Thoracic aorta (tissue), 2 donors: ENCODE measurements at places on chromosomes 3 and 15. TPM values are rescaled to one million over a fixed set of nuclear protein-coding genes. Genes with fewer than 3 reads are reported as not detected.

- H3K27me3 ChIP-seq, result no peaks in the 10 kb centered on the region
- H3K4me1 ChIP-seq, result no peaks in the 10 kb centered on the region
- DNase-seq, result no peak
- no peak overlapping the region for H3K27ac ChIP-seq
Measured at GRCh38 chr3:57331078-57331610, 38.7 kb upstream of the ASB14 start.

DNA sequence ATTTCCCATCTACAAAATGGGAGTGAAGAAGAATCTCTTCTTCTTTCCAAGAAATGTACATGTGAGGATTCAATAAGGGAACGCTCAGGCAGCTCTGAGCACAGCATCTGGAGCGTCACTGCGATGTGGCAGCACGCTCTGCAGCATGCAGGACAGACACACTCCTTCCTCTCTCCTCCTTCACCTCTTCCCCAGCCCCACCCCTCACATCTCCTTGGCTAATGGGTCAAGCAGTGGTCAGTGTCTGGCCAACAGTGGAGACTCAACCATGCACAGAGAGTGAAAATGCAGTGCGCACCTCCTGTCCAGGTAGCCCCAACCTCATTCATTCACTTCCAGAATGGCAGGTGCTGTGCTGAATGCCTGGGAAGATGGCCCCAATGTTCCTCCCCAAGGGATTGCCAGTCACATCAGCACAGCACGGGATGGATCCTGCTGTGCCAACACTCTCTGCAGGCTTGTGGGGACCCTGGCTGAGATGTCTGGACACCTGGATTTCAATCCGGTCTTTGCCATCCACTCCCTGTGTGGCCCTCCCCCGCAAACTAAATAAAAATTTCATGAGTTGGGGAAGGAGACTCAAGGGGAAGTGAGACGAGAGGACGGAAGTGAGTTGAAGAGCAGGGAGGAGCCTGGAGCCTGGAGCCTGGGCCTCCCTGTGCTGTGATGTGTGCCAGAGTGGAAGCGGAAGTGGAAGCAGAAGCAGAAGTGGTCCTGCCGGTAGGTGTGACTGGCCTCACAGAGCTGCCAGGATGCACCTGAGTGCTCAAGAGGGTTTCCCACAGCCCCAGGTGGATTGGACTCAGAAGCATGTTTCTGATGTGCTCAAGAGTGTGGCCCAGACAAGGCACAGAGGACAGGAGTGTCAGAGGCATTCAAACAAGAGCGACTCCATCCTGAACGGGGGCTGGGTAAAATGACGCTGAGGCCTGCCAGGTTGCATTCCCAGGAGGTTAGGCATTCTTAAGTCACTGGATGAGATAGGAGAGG lies 163.9 kb downstream of the SMAD6 start:
- no peaks in the 10 kb centered on the region for H3K4me1 ChIP-seq
- no peak for DNase-seq
- H3K27me3 ChIP-seq, result no peaks in the 10 kb centered on the region
- H3K4me3 ChIP-seq, result no peak overlapping the region
- H3K27ac ChIP-seq, result no peak overlapping the region
- no peaks in the 10 kb centered on the region for H3K36me3 ChIP-seq

- no peak overlapping the region for H3K4me3 ChIP-seq
- no peak for DNase-seq
- no peaks in the 10 kb centered on the region for H3K36me3 ChIP-seq
- no peak overlapping the region for H3K27ac ChIP-seq
- H3K4me1 ChIP-seq, result peaks cover 69% of the 10 kb centered on the region
Measured at GRCh38 chr15:57152133-57152532, 224.2 kb upstream of the CGNL1 start.

DNA sequence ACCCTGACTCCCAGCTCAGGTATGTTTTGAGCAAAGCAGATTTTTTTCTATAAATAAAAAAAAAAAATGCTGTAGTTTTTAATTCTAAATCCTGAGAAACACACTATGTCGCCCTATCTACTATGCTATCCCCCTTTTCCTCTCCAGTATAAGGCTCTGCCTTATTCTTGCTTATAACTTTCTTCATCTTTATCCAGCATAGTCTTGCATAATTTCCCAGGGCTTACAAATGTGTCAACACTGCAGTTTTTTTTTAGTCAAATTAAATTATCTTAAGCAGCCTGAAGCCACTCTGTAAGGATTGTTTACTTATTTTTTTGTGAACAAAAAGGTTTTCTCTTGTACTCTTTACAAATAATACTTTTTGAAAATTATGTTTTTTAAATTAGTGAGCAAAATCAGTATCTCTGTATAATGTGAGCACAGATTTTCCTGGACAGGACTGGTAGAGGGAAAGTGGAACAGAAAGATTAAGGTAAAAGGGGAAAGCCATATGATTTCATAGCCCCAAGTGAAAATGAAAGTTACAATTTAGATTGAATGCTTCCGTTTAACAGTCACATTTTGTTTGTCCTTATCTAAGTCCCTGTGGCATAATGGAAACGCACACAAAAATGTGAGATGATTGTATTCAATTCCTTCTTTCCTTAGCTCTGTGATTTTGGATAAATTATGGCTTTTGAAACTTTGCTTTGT lies 5.6 kb upstream of the PYDC2 start:
- no peak overlapping the region for H3K27ac ChIP-seq
- no peaks in the 10 kb centered on the region for H3K4me1 ChIP-seq
- H3K4me3 ChIP-seq, result no peak overlapping the region
- no peak for DNase-seq

GRCh38 chr15:100893261-100893963 lies 13.8 kb downstream of the ALDH1A3 start:
- H3K27me3 ChIP-seq, result no peaks in the 10 kb centered on the region
- H3K4me1 ChIP-seq, result peaks cover 33% of the 10 kb centered on the region
- DNase-seq, result no peak
- no peak overlapping the region for H3K4me3 ChIP-seq
- H3K27ac ChIP-seq, result no peak overlapping the region
- no peaks in the 10 kb centered on the region for H3K36me3 ChIP-seq

DNA sequence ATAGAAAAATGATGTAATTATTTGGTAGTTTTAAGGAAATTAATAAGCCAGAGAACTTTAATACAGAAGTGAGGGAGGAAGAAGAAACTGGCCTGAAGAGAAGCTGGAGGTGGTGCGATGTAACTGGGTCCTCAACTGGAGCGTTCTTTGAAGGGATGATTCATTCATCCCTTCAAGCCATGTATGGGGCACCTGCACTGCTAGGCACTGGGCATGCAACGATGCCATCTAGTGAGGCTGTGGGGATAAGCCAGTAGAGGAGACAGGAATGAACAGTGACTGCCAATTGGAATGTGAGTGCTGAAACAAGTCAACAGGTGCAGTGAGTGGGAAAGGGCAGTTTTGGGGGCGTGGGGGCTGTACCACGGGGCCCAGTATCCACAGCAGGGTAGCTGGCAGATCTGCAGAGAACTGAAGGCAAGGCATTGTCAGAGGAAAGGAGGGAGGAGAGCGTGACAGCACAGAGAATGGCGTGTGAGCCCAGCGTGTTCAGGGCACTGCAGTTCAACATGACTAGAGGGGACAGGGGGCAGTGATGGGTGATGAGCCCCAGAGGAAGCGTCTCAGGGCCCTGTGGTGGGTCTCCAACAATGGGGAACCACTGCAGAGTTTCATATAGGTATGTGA lies 3.8 kb upstream of the KIF23 start:
- no peak overlapping the region for H3K27ac ChIP-seq
- H3K27me3 ChIP-seq, result no peaks in the 10 kb centered on the region
- H3K4me3 ChIP-seq, result no peak overlapping the region

DNA sequence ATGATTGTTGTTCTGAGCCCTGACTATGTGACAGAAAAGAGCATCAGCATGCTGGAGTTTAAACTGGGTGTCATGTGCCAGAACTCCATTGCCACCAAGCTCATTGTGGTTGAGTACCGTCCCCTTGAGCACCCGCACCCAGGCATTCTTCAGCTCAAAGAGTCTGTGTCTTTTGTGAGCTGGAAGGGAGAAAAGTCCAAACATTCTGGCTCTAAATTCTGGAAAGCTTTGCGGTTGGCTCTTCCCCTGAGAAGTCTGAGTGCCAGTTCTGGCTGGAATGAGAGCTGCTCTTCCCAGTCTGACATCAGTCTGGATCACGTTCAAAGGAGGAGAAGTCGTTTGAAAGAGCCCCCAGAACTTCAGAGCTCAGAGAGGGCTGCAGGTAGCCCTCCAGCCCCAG lies 142.0 kb downstream of the IL1RAP start:
- no peaks in the 10 kb centered on the region for H3K36me3 ChIP-seq
- no peak for DNase-seq
- H3K27me3 ChIP-seq, result no peaks in the 10 kb centered on the region
- H3K4me3 ChIP-seq, result no peak overlapping the region
- no peak overlapping the region for H3K27ac ChIP-seq

DNA sequence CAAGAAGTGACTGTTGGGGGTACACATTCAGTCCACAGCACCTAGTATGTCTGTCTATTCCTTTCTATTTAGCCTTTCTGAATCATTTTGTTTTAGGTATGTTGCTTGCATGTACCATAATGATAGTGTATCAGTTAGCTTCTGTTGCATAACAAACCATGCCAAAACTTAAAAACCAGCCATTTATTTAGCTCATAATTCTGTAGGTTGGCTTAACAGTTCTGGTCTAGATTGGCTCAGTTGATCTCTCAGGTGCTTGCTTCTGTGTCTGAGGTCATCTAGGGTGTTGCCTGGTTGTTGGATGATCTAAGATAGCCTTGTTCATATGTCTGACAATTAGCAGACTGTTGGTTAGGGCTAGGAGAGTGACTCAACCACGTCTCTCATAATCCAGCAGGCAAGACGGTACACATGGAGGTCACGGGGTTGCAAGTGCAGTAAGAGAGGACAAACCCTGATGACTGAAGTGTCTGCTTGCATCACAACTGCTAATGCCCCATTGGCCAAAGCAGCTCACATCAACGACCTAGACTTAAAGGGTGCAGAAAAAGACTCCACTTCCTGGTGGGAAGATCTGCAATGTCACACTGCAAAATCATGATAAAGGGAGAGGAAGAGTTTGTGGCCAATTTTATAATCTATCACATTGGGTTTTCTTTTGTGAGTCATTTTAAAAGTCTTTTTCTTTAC lies 6.8 kb upstream of the PDCD6IP start:
- no peaks in the 10 kb centered on the region for H3K36me3 ChIP-seq
- H3K27ac ChIP-seq, result no peak overlapping the region
- no peaks in the 10 kb centered on the region for H3K27me3 ChIP-seq
- no peak overlapping the region for H3K4me3 ChIP-seq

DNA sequence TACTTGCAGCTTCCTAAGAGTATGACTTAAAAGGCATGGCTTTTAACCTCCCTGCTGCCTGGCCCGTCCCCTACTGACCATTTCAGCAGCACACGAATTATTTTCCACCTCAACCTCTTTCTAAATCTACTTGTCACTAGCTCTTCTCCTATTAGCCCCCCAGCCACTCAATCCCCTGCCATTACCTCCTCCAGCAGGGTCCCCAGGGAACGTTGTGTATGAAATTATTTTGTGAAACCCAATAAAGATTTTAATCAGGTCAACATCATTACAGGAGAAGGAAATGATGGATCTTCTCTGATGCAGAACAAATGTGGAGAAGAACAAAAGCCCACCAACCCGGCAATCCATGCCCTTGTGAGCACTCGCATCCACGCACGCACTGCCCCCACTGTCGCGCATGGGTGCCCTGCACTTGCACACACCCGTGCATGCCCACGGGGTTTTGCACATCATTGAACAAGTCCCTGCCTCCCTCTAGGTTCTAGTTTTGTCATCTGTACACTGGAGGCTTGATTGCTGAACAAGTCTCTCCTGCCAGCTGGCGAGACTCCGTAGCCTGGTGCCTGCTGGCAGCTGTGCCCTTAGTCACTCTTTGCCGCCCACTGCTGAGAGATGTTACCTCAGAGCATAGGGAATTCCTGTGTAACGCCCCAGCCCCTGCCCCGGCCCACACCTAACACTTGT lies 51.6 kb downstream of the LINGO1 start:
- H3K4me1 ChIP-seq, result no peaks in the 10 kb centered on the region
- H3K27me3 ChIP-seq, result no peaks in the 10 kb centered on the region
- H3K36me3 ChIP-seq, result no peaks in the 10 kb centered on the region
- H3K27ac ChIP-seq, result no peak overlapping the region

DNA sequence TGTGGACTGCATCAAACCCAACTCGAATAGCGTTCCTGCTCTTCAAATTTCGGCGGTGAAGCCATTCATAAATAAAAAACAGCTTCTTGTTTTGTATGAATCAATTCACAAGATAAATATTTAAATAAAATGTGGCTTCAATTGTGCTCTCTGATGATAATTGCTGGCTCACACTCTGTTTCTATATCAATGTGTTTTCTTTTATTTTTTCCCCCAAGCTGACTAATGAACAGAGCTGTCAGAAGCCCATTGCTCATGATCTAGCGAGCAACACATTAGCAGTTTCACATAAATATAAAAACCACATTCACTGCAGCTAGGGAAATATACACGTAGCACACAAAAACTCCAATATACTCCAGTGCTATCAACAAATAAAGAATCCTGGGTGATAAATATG lies 45.0 kb upstream of the FOXP1 start:
- no peak overlapping the region for H3K27ac ChIP-seq
- H3K27me3 ChIP-seq, result no peaks in the 10 kb centered on the region
- no peak for DNase-seq
- H3K4me3 ChIP-seq, result no peak overlapping the region
- no peaks in the 10 kb centered on the region for H3K4me1 ChIP-seq

DNA sequence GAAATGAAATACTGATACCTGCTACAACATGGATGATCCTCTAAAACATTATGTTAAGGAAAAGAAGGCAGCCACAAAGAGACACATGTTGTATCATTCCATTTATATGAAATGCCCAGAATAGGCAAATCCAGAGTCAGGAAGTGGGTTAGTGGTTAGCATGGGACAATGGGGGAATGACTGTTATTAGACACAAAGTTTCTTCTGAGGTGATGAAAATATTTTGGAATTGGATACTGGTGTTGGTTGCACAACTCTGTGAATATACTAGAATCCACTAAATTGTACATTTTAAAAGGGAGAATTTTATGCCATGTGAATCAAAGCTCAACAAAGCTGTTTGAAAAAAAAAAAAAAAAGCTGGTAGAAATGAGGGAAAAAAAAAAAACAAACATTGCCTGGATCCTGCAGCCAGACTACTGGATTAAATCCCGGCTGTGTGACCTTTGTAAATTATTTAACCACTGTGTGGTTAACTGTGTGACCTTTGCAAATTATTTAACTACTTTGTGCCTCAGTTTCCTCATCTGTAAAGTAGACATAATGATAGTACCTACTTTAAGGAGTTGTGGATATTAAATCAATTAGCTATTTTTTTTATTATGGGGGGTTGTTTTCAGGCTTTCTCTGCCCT lies 75.6 kb upstream of the PRICKLE2 start:
- no peak overlapping the region for H3K4me3 ChIP-seq
- H3K27me3 ChIP-seq, result no peaks in the 10 kb centered on the region
- no peak for DNase-seq
- H3K4me1 ChIP-seq, result no peaks in the 10 kb centered on the region
- H3K36me3 ChIP-seq, result no peaks in the 10 kb centered on the region

Gene C3orf70
- total RNA-seq, result 14.2 TPM
